WTC11 (cell line): ENCODE measurements at places on chromosomes 2 and 18. TPM values are rescaled to one million over a fixed set of nuclear protein-coding genes. Genes with fewer than 3 reads are reported as not detected.
A peak's percentile ranks its signal among the peaks of the same experiment; 100 is the strongest.

- DNase-seq, result no peak
Measured at GRCh38 chr18:68925268-68925667, 127.4 kb downstream of the CCDC102B start.

QPCT gene
- 13.6 to 19.9 TPM (median 19.5 TPM) in 3 replicates for total RNA-seq

DNA sequence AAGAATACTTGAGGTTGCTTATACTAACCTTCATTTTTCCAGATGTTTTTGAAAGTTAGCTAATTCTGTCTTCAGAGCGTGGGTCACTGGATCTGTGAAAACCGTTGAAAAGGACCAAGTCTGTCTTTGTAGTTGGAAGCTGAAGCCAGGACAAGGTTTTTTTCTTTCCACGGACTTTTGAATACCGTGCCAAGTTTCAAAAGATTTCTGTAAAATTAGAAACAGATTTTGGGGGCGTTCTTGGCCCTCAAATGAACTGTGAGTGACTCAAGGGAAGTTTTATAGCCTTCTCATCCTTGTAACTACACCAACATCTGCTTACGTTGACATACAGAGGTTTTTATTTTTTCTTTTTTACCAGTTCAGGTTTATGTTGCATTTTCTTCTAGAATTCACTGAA lies at the start of gene FAP:
Gene FAP, minus strand, starts transcription at position 152 of the 400 bp plus-strand sequence. Its CDS starts 118 bp downstream, at position 34.
- no peak for DNase-seq

GRCh38 chr2:205892665-205893259 lies 193.2 kb downstream of the INO80D start:
- DNase-seq, result no peak

AFF3 gene
- total RNA-seq, result 1.1 to 1.2 TPM (median 1.2 TPM) in 3 replicates

- no peak for DNase-seq
Measured at GRCh38 chr2:20231159-20231558, 6.2 kb upstream of the SDC1 start.

DNA sequence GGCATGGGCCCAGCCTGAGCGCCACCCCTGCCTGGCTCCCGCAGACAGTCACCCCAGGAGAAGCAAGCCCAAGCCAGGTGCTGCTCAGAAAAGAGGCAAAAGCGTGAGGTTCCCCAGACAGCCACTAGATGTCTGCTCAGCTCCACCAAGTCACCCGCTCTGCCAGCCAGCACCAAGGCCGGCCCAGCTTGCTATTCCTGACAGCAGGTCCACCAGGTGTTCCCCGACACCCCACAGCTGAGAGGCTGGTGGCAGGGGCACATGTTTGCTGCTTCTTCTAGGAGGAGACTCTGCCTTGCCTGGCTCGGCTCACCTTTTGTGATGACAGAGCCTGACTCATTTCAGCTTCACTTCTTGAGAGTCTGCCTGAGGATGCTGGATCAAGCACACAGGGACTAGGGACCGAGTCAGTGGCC lies 206.7 kb downstream of the MGAT5 start:
- peak; percentile 82 for DNase-seq

GRCh38 chr2:16252891-16253290 lies 312.5 kb downstream of the MYCN start:
- no peak for DNase-seq

- no peak for DNase-seq
Measured at GRCh38 chr2:134574611-134575330, 144.0 kb downstream of the TMEM163 start.

DNA sequence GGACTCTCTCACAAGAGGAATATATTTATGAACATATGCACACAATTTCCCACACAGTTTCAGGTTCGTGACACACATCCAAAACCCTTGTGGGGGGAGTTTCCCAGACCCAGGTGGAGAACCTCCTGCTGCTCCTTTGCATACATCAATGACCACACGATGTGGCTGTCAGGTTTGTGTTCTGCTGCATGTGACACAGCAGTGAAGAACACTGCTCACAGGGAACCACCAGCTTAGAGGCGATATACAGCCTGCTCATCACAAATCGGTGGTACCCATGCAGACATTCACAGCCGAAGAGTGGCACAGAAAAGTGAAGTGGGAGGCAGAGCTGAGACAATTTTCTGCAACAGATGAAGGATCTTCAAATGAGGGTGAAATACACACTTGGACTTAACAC lies 175.6 kb upstream of the ZFP36L2 start:
- no peak for DNase-seq

DNA sequence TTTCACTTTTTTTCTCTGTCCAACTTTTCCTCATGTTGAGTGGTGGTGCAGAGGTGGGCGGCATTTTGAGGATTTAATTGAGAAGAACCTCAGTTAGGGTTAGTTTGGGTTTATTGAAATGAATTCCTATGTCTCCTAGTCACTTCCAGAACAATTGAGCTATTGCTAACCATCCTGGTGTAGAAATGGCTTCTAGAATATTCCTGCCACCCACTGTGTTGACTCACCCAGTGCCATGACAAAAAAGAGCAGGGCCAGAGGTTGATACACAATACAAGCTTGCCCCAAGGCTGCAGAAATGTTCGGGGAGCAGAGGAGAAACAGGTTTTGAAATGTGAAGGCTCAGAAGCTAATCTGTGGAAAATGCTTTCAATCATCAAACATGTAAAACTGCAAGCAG lies 167.1 kb upstream of the TRIB2 start:
- DNase-seq, result no peak

UGT1A4 gene
- total RNA-seq, result 0.14 to 0.22 TPM in 2 of 3 replicates, not detected in the other
